ENCODE measurements at places on chromosomes 5 and 9.

- no peak for DNase-seq
These were observed 32.2 kb downstream of the NMUR2 start for GRCh38 chr5:152372875-152373274.

DNA sequence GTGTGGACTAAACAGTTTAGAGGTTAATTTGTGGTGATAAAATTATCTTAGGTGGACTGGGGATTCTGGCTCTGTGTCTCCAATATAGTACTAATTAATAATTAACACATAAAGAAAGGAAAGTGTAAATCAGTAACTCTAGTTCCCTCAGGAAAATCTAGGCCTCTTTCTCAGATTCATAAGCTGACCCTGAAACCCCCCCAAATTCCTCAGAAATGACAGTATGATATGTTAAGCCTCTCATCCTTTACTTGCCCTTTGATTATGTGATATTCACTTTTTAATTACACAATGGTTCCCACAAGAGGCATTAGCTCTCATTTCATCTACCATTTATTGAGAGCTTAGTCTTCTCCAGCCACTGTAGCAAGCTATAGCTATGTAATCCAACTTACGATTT lies 636.2 kb upstream of the SEMA6A start:
- no peak for DNase-seq

DNA sequence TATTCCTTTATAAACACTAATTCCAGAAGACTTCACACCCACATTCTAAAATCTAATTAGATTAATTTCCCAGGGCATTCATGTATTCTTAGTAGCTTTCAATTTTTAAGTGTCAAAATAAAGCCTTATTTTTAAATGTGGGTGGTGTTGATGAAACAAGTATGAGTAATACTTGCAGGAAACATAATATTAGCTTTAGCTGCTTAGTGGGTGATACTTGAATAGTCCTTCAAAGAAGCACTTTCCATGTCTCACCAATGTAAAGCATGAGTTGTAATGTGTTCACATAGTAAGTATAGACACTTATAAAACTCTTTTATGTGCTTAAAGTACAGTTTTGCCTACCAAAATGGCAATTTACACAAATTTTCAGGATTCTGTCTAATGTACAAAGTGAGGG lies 6.9 kb downstream of the FNBP1 start:
- DNase-seq: no peak

DNA sequence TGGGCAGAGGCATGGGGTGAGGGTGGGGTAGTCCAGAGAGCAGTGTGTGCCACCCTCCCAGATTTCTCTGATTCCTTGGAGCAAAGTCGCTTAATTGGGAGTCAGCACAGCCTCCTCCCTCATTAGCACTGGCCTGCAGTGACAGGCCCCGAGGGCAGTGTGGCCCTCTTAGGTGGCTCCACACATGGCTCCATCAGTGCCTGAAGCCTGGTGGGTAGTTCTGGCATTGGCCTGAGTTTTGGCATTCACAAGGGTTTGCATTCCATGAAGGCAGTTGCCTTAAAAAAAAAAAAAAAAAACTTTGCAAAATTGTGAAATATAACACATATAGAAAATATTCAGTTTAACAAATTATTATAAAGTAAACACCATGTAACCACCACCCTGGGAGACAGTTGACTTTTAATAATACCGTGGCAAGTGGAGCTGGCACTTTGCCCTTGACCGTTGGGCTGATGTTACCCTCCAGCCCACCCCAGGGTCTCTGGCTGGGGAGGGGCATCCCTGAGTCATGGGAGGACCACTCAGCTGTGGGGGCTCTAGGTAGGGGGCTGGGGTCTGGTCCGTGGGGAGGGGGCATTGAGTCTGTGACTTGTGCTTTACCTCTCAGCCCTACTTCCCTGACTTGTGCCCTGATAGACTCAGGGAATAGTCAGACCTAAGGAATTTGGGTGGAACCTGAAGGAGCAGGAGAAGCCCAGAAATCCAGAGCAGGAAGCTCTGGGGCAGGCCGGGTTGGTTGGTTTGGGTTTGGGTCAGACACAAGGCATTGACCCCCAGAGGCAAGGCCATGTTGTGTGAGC lies 51.3 kb upstream of the PITX1 start:
- DNase-seq: no peak

DNA sequence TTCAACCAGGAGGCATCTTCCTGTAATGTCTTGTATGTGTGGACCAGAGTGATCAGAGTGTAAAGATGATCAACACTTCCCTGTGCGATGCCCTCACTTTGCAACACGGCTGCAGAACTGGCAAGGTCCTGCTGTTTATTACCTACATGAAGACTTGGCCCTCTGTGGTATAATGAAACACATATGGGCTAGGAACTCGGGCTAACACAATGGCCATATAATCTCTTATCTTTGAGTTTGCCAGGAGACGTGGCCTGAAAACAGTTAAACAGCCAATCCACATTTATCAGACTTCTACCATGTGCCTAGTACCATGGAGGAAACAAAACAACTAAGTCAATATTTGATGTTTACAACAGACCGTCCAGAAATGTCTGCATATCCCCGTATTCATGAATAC lies 145.5 kb downstream of the ZNF462 start:
- no peak for DNase-seq

GRCh38 chr5:146519554-146519953 lies 3.6 kb upstream of the GPR151 start:
- DNase-seq: no peak

DNA sequence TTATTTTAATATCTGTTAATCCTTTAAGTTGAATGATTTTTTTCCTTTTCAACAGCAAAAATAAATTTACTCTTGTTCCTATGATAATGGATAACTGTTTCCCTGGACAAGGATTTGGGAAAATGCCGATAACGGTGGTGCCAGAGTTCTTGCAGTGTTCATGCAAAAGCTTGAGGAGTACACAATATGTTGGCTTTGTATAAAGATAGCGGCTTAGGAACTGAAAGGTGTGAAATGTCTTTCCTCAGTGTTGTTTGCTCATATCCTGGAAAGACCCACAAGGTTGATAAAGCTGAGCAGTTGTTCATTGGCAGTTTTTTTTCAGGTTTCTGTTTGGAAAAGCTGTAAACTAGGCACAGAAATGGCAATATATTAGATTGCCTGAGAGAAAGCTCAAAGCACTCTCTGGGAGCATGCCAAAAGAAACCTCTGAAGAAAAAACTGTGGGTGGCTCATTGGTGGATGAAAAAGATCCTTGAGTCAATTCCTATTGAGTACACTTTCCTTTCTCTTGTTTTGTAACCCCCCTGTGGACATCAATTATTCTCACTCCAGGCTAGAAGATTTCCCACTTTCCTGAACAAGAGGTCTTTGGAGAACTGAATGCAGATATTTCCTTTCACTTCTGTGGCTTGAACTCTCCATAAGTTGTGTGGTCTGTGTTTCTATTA lies 117.2 kb upstream of the RGMB start:
- DNase-seq: no peak

DNA sequence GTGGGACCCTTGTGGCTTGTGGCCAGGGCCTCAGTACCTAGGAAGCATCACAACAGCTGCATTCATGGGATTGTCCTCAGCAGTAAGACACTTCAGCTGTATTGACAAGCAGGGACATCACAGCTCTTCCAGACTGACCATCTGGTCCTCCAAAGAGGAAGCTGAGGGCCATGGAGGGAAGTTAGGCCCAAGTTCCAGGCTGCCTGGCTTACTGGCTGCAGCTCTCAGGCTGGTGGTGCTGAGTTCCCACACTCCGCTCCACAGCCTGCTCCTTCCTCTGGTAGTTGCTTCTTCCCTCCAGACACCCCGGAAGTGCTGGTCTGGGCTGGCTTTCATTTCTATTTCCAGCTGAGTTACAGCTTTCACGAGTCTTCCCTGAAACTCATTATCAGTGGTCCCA lies 5.7 kb upstream of the STING1 start:
- no peak for DNase-seq

DNA sequence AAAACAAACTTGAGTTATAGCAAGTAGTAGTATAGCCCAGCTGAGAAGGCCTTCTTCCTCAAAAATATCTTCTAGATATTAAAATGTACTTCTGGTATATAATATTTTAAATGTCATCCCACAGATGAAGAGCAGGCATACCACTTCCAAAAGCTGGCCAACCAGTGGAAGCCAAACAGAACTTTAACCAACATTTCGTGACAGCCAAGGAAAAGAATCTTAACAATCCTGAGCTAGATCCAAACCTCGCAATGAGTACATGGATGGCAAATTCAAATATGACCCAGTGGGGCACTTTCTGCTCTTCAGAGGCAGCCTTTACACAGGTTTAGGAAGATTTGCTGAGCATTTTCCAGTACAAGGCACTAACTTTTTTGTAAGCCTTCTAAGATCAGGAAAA lies 91.8 kb upstream of the ACO1 start:
- no peak for DNase-seq

- DNase-seq: no peak
These were observed 2.1 kb downstream of the CACNA1B start for GRCh38 chr9:137879566-137880150.

DNA sequence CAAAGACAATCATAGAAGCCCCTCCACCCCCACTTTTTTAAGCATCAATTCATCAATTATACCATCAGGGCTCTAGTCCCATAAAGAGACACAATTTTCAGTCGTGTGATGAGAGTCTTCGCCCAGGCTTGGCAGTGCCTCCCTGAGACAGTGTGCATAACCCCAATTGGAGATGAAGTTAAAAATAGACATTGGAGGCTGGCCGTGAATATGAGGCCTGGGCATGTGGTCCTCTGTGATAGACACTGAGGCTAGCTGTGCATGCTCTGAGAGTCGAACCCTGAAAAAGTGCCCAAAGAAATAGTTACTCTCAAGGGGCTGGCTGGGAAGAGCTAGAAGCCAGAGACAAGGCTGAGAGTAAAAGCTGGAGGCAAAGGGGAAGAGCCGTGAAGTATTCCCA lies 248.6 kb upstream of the NR4A3 start:
- no peak for DNase-seq

DNA sequence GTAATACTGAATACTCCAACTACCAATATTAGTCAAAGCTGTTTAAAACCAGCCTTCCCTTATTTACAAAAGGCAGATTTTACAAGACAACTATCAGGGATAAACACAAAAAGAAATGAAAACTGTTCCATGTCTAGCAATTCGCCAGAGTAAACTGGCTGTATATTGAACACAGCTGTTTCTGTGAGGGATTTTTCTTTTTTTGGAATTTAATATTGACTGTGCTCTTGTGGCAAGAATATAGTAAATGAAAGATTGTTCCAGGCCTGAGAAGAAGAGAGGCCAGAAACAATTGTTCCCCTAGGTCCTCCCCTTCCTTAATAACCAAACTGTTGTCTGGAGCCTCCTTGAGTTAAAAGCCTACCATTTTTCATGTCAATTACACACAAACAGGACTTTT lies 188.6 kb downstream of the PDE4D start:
- no peak for DNase-seq

DNA sequence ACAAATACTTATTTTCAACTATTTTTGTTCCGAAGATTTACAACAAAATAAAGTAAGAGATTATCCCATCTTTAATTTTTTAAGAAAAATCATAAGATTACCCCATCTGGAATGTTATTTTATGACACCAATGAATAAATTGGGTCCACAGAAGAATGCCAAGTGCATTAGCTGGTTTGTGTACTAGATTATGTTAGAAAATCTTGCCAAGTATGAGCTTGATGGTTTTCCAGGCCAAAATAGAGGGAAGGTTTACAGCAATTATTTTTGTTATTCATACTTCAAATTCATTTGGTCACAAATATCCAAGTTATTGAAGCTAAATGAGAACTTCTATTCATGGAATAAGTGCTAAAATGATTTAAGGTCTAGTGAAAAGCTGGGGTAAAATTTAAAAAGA lies 109.4 kb upstream of the DMRTA1 start:
- no peak for DNase-seq

DNA sequence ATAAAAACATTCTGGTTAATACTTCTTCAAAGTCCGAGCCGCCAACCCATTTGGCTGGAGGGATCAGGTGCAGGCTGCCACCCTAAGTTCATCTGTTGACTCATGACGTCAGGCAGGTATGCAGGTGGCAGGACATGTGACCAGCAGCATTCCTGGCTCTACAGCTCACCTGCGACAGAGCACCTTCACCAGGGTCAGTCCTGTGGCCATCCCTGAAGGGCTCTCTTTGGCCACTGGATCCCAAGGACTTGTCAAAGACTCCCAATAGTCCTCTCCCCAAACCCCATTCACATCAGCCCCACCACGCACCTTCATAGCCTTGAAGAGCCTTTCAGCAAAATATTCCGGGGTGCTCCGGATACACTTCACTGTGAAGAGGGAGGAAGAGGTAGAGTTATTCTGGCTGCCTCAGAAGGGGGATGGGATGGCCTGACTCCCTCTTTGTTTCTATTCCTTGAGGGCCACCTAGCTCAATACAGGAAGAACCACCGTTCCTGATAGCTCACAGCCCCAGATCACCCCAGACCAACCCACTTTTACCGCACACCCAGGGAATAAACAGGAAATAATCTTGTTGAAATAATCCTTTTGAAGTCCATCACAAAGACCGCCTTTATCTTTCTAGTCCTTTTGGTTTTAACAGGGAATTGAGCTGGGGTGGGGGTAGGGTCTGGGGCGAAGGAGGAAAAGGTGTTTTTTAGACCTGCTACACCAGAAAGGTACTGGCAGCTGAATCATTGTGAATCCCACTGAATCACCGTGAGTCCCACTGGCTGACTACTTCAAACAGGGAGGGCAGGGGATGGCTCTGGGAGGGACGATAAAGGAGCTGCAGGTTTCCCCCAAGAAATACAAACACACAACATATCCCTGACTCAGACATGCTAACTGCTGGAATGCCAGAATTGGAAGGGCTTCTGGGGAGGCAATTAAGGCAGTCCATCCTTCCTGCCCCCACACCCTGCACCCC lies 26.4 kb downstream of the ANXA6 start:
- no peak for DNase-seq

DNA sequence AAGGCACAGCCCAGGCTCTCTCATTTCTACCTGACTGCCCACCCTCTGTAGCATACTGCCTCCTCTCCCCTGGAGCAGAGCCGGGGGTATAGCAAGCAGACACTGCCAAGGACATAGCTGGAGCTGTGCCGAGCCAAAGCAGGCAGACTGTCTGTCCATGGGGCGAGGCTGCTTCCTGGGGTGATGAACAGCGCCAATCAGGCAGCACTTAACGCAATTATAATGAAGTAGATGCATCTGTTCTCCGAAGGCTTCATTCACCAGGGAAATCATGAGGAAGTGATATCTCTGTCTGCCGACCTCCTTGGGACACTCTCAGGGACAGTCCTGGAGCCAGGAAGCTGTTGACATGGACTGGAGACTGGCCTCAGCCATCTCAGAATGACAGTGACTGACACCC lies 230.7 kb downstream of the ASTN2 start:
- DNase-seq: no peak

DNA sequence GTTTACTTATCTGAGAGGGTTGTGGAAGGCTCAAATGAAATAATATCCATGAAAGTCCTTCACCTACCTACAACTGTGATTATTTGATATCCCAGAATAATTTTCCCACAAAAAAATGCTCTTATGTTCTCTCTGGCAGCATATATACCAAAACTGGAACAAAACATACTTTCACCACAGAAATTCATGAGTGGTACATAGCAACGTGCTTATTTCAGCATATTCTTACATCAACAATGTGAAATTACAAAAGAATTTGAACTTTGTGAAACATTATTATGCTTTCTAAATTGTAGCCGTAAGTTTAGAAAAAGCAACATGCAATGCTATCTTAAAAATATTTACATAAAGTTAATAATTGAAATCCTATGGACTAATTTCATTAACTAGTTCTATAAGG lies 137.1 kb downstream of the GABRB2 start:
- DNase-seq: no peak

GRCh38 chr5:158812408-158812807 lies 287.3 kb downstream of the EBF1 start:
- DNase-seq: no peak

Data from NCI-H1436 (cell line).